ENCODE measurements at places on chromosomes 2 and 18.

DNA sequence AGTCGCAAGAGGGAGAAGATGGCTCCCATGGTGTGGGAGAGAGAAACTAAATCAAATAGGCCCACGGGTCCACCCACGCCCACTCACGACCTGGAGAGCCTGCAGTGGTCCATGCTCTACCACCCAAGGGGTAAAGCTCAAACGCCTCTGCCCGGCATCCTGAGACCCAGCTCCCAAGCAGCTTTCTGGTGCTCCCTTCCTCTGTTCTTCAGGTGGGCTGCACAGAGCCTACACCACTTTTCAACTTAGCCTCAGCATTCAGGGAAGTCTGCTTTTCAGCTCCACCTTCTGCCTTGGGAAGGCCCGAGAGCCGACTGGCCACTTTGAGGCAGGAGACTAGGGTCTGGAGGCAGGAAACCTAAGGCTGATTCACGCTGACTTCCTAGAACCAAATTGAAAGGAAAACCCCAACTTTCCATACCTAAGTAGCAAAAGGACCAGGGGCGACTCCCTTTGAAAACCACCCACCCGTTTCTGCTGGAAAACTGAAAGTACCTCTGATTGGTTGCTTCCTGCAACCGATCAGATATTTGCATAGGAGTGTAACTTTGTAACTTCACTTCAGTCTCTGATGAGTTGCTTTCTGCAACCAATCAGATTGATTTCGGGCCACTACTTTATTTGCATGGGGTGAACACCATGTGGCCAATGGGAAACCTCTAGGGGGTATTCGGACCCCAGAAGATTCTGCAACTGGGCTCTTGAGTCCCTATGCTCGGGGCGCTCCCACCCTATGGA, 26.8 kb upstream of the SPATA3 start:
- no peak for DNase-seq

- no peak for DNase-seq
Measured at GRCh38 chr2:165192729-165193128, 11.1 kb downstream of the SCN3A start.

DNA sequence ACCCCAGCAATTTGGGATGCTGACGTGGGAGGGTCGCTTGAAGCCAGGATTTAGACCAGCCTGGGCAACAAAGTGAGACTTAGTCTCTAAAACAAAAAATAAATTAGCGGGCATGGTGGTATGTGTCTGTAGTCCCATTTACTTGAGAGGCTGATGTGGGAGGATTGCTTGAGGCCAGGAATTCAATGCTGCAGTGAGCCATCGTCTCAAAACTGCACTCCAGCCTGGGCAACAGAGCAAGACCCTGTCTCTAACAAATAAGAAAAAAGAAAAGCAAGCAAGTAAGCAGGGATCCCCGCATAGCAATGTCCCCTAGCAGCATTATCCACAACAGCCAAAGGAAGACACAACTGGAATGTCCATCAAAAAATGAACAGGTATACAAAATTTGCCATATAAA, 3.4 kb downstream of the TXNL1 start:
- no peak for DNase-seq

GRCh38 chr18:42310956-42311355, 355.9 kb downstream of the PIK3C3 start:
- no peak for DNase-seq

DNA sequence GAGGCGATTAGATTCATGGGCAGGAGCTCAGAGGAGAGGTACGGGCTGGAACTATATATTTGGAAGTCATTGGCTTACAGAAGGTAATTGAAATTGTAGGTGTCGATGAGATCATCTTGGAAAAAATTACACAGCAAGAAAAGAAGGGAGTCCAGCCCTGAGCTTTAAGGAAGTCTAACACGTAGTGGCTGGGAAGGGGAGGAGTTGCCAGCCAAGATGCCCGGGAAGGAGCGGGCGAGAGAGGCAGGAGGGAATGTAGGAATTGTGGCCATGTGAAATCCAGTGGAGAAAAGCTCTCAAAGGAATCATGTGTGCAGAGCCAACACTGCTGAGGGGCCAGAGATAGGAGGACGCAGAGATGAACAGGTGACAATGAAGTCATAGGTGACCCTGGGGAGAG, 25.6 kb upstream of the SCYGR1 start:
- no peak for DNase-seq

DNA sequence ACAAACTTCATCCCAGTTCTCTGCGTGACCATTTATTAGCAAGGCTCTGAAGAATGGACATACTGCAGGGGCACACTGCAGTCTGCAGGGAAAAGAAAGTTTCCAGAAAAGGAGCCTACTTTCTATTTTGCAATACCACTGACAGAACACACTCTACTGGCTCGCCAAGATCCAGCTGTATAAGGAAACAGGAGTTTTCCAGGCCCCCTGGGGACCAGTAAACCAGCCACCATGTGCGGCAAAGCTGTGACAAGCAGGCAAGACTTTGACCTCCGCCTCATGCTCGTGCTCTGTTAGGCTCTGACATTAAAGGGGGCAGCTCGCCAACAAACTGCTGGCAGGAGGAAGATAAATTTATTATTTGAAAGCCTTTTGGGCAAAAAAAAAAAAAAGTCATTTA, 67.3 kb downstream of the CCBE1 start:
- no peak for DNase-seq

DNA sequence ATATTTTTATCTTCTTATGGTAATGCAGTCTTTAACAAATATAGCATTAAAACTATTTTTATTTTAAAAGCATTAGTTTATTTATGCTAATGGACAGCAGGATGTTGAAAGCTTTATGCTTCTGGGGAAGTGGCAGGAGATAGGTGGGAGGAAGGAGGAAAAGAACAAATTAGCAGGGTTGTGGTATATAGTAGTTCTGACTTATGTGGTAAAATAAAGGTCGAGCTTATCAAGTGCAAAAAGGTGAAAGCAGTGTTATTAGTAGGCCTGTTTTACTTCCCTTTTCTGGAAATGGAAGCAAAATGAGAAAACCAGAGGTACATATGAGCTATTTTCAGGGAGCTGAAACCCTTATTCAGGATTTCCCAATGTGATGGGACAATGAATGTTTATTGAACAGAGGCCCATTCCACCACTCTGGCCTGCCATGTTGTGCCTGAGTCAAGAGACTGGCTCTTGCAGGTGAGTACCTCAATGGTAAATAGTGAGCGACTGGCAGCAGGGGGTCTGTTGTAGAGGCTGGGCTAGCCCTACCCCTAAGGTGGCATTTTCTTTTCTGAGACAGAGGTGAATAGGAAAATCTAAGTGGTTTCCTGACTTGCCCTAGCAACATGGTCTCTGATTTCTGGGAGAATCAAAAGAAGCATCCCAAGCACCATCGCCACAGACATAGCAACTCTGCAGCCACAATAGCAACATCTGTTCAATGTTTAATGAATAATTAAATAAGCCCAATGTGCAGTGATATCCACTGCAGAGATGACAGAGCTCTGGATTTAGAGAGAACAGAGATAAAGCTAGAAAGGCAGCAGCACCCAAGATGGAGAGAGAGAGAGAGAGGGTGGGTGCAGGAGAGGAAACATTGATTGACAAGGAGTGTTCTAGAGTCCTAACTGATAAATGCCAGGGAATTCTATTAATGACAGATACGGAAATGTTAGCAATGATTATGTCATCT, 119.7 kb downstream of the UPP2 start:
- no peak for DNase-seq

GRCh38 chr2:241867776-241868420, 1.6 kb upstream of the RTP5 start:
- DNase-seq, result peak; percentile 88

All from Jurkat, Clone E6-1 (cell line).